ENCODE measurements at places on chromosomes 4 and X.

DNA sequence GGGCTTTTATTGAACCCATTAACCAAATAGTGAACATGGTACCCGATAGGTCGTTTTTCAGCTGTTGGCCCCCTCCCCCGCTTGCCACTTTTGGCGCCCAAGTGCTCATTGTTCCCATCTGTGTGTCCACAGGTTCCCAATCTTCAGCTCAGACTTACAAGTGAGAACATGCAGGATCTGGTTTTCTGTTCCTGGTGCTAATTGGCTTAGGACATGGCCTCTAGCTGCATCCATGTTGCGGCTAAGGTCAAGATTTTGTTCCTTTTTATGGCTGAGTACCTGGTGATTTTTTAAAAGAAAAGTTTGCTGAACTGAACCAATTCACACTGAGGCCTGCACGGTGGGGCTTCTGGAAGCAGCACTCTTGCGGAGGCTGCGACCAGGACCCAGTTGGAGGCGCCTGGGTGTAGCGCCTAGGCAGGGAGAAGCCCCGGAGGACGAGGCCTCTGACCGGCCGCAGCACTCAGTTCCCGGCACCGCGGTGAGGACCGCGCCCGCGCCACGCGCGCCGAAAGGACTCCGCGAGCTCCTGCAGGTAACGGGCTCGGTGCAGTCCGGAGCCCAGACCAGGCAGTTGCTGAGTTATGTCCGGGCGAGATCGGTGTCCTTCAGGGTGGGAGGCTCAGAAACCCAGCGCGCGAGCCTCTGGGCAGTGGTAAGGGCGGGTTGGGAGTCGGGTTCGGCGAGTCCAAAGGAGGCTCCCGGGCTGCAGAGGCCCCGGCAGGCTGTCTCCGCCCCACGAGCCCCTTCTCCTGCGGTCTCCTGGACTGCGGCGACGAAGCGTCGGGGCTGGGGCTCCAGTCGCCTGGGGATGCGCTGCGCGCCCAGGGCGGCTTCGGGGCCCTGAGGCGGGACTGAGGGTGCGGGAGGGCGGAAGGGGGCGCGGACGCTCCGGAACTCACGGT is 15.8 kb upstream of the SLC25A4 start:
- no peaks in the 10 kb centered on the region for H3K36me3 ChIP-seq
- no peak overlapping the region for H3K27ac ChIP-seq
- no peaks in the 10 kb centered on the region for H3K27me3 ChIP-seq
- no peaks in the 10 kb centered on the region for H3K4me1 ChIP-seq

- no peaks in the 10 kb centered on the region for H3K36me3 ChIP-seq
- no peaks in the 10 kb centered on the region for H3K4me1 ChIP-seq
- no peak overlapping the region for H3K4me3 ChIP-seq
- no peak overlapping the region for H3K27ac ChIP-seq
- no peaks in the 10 kb centered on the region for H3K27me3 ChIP-seq
Observed at GRCh38 chrX:112851161-112851779, 10.6 kb upstream of the AMOT start.

- H3K27me3 ChIP-seq = no peaks in the 10 kb centered on the region
- H3K4me3 ChIP-seq = no peak overlapping the region
- no peaks in the 10 kb centered on the region for H3K4me1 ChIP-seq
- H3K36me3 ChIP-seq = no peaks in the 10 kb centered on the region
Observed at GRCh38 chrX:12971282-12972003, 3.5 kb upstream of the TMSB4X start.

- H3K27me3 ChIP-seq = no peaks in the 10 kb centered on the region
- H3K27ac ChIP-seq = no peak overlapping the region
- H3K4me1 ChIP-seq = no peaks in the 10 kb centered on the region
- no peak overlapping the region for H3K4me3 ChIP-seq
- peaks cover 14% of the 10 kb centered on the region for H3K36me3 ChIP-seq
Observed at GRCh38 chrX:1416327-1416784, 24.4 kb upstream of the SLC25A6 start.

DNA sequence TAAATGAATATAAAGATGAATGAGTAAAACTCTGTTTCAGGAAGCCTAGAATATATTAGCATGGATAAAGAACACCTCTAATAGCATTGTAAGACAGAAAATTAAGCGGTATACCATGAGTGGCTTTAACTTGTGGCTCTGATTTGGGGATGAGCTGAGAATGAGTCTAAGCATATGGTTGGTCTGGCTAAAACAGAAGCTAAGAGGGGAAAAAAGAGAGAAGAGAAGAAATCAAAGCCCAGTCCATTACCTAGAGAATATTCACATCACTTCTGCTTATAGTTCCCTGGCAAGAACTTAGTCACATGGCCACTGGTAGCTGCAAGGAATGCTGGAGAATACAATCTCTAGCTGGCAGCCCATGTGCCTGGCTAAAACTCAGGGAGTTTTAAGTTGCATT is 414.5 kb downstream of the PRDM5 start:
- no peaks in the 10 kb centered on the region for H3K27me3 ChIP-seq
- DNase-seq = no peak
- no peak overlapping the region for H3K4me3 ChIP-seq
- H3K27ac ChIP-seq = no peak overlapping the region
- no peaks in the 10 kb centered on the region for H3K4me1 ChIP-seq

DNA sequence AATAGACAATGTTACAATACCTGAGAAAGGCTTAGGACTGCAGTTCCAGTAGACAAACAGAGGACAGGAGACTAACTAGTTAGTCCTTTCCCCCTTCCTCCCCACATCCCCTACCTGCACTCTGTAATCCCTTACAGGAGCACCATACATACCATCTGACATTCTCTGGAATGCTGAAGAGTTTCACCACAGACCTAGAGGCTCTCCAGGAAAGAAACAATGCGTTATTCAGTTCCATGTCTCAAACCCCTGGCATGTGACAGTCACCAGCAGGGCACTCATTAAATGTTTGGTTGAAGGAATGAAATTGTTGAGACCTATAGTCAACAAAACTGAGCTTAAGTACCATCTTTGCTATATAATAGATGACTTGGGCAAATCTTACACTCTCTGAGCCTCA is 100.2 kb upstream of the USP38 start:
- no peaks in the 10 kb centered on the region for H3K4me1 ChIP-seq
- no peaks in the 10 kb centered on the region for H3K27me3 ChIP-seq
- no peak overlapping the region for H3K27ac ChIP-seq
- H3K36me3 ChIP-seq = no peaks in the 10 kb centered on the region
- no peak for DNase-seq

DNA sequence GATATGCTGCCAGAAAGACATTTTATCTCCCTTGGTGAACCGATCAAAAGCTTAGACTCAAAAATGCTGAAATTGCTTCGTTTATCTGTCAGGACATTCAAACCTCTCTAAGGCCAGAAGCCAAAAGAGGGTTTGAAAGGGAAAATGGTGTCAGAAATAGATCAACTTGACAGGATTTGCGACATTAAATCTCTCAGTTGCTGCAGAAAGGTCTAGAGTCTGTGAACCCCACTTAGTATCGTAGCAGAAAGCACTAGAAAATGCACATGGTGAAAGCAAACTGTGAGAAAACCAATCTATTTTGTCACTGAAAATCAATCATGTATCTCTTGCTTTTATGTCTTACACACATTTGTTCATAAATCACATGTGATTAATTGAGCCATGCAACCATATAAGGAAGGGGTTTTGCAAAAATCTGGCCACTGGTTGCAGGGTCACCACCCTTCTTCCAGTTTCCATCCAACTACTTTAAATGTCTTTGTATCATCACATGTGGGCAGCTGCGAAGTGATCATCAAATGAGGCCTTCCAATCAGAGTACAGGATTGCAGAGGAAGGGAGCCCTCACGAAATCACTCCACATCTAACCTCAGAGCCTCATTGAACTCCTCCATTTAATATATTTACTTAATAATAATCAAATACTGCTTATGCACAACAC is 347.2 kb upstream of the ANXA10 start:
- H3K36me3 ChIP-seq = no peaks in the 10 kb centered on the region
- no peak overlapping the region for H3K27ac ChIP-seq
- no peak overlapping the region for H3K4me3 ChIP-seq
- H3K4me1 ChIP-seq = no peaks in the 10 kb centered on the region

- H3K4me3 ChIP-seq = peak overlapping the region; percentile 52
- H3K36me3 ChIP-seq = no peaks in the 10 kb centered on the region
- peak; percentile 6 for DNase-seq
- no peaks in the 10 kb centered on the region for H3K27me3 ChIP-seq
- H3K4me1 ChIP-seq = no peaks in the 10 kb centered on the region
Observed at GRCh38 chrX:48958635-48959094, 1.3 kb upstream of the OTUD5 start.

GRCh38 chr4:36187723-36188333 is 56.5 kb downstream of the ARAP2 start:
- H3K36me3 ChIP-seq = no peaks in the 10 kb centered on the region
- DNase-seq = no peak
- H3K27me3 ChIP-seq = no peaks in the 10 kb centered on the region
- no peaks in the 10 kb centered on the region for H3K4me1 ChIP-seq
- no peak overlapping the region for H3K27ac ChIP-seq

- no peaks in the 10 kb centered on the region for H3K36me3 ChIP-seq
- no peak overlapping the region for H3K4me3 ChIP-seq
- H3K27me3 ChIP-seq = no peaks in the 10 kb centered on the region
Observed at GRCh38 chr4:77501851-77502250, 103.8 kb upstream of the CXCL13 start.

DNA sequence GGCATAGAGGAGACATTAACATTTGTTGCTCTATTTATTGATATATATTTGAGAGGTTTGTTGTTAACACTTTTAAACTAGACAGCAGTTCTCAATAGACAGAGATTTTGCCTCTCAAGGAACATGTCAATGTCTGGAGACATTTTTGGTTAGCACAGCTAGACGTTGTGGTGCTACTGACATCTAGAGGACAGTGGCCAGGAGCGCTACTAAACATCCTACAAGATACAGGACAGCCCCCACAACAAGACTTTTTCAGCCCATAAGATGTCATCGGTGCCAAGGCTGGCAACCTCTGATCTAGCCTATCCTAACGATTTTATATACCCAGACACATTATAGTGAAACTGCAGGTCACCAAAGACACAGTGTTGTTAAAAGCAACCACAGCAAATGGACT is 18.4 kb upstream of the CTSO start:
- H3K4me1 ChIP-seq = no peaks in the 10 kb centered on the region
- H3K27ac ChIP-seq = no peak overlapping the region
- no peaks in the 10 kb centered on the region for H3K27me3 ChIP-seq
- no peak for DNase-seq
- no peaks in the 10 kb centered on the region for H3K36me3 ChIP-seq

- H3K27ac ChIP-seq = no peak overlapping the region
- DNase-seq = no peak
- no peaks in the 10 kb centered on the region for H3K4me1 ChIP-seq
- no peaks in the 10 kb centered on the region for H3K27me3 ChIP-seq
Observed at GRCh38 chr4:86872135-86872534, 20.1 kb downstream of the C4orf36 start.

DNA sequence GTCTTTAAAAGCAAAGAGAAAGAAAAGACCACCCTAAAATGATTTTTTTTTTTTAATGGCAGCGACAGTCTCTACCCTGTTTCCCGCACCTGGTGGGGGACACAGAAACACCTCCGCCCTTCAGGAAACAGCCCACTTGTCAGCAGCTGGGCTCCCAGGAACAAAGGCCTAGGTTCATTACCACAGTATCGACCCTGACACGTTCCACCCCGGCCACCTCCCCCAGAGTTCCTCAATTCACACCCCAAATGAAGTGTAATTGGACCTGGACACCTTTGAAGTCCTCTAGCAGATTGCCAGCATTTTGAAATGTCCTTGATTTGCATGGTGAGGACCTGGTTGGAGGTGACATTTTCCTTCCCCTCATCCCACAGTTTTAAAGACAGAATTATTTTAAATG is 175.0 kb upstream of the BCOR start:
- H3K27ac ChIP-seq = no peak overlapping the region
- H3K4me1 ChIP-seq = no peaks in the 10 kb centered on the region
- no peaks in the 10 kb centered on the region for H3K36me3 ChIP-seq
- no peak for DNase-seq
- no peaks in the 10 kb centered on the region for H3K27me3 ChIP-seq

GRCh38 chr4:7831858-7832730 is 107.6 kb downstream of the AFAP1 start:
- H3K4me1 ChIP-seq = no peaks in the 10 kb centered on the region
- DNase-seq = no peak
- no peaks in the 10 kb centered on the region for H3K27me3 ChIP-seq
- H3K27ac ChIP-seq = no peak overlapping the region
- H3K4me3 ChIP-seq = no peak overlapping the region

DNA sequence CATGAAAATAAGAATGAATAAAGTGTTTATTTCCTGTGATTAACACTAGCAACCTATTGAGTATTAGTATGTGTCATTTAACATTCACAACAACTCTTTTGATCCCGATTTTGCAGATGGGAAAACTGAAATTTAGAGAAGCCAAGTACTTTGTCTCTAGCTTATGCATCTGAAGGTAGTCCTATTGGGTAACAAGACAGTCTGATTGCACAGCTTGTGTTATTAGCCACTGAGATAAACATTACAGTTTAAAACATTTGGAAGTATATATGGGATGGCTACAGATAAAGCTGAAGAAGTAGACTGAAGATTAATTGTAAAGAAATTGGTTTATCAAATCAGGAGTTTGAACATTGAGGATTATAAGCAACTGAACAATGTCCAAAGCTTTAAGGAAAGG is 99.6 kb upstream of the PDE5A start:
- no peaks in the 10 kb centered on the region for H3K27me3 ChIP-seq
- no peak for DNase-seq
- no peak overlapping the region for H3K27ac ChIP-seq
- H3K36me3 ChIP-seq = no peaks in the 10 kb centered on the region
- H3K4me1 ChIP-seq = no peaks in the 10 kb centered on the region
- H3K4me3 ChIP-seq = no peak overlapping the region

DNA sequence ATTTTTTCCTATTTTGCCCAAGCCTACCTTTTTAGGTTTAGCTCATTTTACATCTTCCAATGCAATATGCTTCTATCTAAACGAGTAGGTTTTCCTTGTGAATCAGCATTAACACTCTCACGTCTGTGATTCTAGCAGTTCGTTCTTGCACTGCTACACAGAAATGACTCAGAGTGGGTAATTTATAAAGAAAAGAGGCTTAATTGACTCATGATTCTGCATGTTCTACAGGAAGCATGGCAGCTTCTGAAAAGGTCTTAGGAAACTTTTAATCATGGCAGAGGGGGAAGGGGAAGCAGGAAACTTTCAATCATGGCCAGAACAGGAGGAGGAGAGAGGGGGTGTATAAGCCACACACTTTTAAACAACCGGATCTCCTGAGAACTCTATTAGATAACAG is 44.9 kb downstream of the SPANXN1 start:
- H3K4me1 ChIP-seq = no peaks in the 10 kb centered on the region
- no peaks in the 10 kb centered on the region for H3K36me3 ChIP-seq
- no peaks in the 10 kb centered on the region for H3K27me3 ChIP-seq
- DNase-seq = no peak
- no peak overlapping the region for H3K4me3 ChIP-seq

- H3K27me3 ChIP-seq = no peaks in the 10 kb centered on the region
- no peak overlapping the region for H3K27ac ChIP-seq
- DNase-seq = no peak
- no peaks in the 10 kb centered on the region for H3K4me1 ChIP-seq
Observed at GRCh38 chr4:102799816-102800215, 27.5 kb downstream of the UBE2D3 start.

GRCh38 chr4:138114434-138114833 is 127.7 kb downstream of the SLC7A11 start:
- no peak for DNase-seq
- no peak overlapping the region for H3K4me3 ChIP-seq
- H3K27ac ChIP-seq = no peak overlapping the region
- no peaks in the 10 kb centered on the region for H3K27me3 ChIP-seq

GRCh38 chr4:17218786-17219185 is 293.1 kb downstream of the QDPR start:
- no peak overlapping the region for H3K27ac ChIP-seq
- no peaks in the 10 kb centered on the region for H3K27me3 ChIP-seq
- H3K36me3 ChIP-seq = no peaks in the 10 kb centered on the region
- DNase-seq = no peak
- H3K4me1 ChIP-seq = no peaks in the 10 kb centered on the region
- H3K4me3 ChIP-seq = no peak overlapping the region
